ENCODE measurements at places on chromosomes 3 and 15.

DNA sequence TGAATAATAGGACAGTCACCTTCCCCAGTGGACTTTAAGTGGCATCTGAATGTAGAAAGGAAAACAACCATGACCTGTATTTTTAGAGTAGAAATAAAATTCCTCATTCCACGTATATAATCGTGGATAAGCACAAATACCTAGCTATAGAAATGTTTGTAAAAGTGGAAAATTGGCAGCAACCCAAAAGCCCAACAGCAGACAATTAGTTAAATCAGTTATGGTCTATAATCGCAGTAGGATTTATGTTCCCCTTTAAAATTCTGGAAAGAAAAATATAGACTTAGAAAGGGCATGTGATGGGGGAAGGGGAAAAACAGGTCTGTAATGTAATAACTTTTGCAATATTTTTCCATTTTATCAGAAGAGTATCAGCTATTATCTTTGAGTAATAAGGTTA lies 241.9 kb upstream of the ST8SIA2 start:
- no peak for DNase-seq

DNA sequence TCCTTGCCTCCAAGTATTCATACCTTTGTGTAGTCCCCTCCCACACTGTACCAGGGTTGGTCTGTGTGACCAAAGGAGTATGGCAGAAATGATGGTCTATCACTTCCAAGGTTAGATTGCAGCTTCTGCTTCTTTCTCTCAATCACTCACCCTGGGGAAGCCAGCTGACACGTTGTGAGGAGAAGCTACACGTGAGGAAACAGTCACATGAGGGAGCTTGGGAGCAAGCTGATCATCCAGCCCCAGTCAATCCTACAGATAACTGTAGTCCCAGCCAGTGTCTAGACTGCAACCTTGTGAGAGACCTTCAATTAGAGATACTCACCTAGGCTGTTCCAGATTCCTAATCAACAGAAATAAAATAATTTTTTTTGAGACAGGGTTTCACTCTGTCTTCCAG lies 6.2 kb upstream of the ZNF774 start:
- no peak for DNase-seq

- peak; percentile 41 for DNase-seq
Measured at GRCh38 chr3:94115482-94115881, 52.6 kb downstream of the NSUN3 start.

GRCh38 chr3:135000465-135000864 lies 205.4 kb downstream of the EPHB1 start:
- DNase-seq: no peak

DNA sequence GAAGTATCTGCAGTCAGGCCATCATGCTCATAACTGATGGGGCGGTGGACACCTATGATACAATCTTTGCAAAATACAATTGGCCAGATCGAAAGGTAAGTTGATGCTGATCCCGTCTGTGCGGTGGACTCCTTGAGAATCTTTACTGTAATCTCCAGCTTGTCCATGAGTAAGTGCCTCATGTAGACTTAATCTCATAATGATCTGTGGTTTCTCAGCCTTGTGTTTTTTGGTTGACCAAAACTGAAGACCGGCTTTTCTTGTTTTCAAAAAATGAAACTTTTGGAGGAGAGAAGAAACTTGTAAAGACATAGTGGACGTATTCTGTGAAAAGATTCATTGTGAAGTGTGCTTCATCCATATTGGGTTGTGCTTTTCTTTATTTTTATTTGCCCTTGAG lies 285.7 kb downstream of the LRTM1 start:
- DNase-seq: no peak

DNA sequence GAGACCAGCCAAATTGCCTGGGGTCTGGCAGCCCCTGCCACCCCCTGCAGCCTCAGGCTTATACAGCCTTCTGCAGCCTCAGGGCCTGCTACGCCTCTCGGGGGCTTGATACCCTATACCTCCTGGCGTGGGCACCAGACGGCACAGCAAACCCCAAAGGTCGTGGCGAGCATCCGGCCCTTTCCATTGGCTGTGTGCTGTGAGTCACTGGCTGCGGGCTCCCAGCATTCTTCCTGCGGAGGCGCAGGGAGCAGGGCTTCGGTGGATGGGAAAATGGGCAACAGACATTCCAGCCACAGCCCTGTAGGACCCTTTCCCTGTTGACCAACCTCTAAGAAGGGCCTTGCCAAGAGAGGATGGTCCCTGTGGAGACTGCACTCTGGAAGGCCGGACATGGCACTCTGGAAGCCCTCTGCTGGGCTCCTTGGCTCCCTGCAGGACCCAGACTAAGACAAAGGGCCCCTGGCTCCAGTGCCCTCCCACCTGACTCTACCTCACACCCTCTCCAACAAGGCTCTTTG lies 59.6 kb downstream of the ITGA11 start:
- no peak for DNase-seq

- DNase-seq: peak; percentile 88
Measured at GRCh38 chr3:43759297-43759782, 68.6 kb downstream of the ABHD5 start.

GRCh38 chr3:72234391-72234790 lies 449.4 kb upstream of the PROK2 start:
- DNase-seq: peak; percentile 95

DNA sequence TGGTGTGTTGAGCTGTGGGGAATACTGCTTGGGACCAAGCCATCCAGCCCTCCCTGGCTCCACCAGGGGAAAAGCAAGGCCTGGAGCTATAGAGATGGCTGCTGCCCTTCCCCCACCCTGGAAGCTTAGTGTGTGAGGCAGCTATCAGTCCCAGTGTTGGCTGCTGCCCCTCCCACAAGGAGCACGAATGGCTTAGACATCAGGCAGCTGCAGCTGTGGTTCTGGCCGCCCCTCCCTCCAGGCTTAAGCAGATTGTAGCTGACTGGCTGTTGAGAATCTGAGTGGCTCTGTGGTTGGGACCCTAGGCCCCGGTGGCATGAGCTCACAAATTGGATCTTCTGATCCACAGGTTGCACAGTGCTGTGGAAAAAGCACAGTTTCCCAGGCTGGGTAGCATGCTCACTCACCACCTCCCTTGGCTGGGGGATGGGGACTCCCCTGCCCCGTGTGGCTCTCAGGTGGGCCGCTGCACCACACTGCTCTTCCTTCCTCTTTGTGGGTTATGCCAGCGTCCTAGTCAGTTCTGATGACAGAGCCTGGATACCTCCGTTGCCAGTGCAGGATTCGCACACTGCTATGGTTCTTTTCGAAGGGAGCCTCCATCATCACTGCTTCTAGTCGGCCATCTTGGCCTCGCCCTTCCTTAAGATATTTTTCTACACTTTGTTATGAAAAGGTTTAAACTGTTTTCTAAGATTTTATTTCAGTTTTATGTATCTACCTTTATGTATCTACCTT lies 21.2 kb upstream of the SUCNR1 start:
- DNase-seq: no peak

DNA sequence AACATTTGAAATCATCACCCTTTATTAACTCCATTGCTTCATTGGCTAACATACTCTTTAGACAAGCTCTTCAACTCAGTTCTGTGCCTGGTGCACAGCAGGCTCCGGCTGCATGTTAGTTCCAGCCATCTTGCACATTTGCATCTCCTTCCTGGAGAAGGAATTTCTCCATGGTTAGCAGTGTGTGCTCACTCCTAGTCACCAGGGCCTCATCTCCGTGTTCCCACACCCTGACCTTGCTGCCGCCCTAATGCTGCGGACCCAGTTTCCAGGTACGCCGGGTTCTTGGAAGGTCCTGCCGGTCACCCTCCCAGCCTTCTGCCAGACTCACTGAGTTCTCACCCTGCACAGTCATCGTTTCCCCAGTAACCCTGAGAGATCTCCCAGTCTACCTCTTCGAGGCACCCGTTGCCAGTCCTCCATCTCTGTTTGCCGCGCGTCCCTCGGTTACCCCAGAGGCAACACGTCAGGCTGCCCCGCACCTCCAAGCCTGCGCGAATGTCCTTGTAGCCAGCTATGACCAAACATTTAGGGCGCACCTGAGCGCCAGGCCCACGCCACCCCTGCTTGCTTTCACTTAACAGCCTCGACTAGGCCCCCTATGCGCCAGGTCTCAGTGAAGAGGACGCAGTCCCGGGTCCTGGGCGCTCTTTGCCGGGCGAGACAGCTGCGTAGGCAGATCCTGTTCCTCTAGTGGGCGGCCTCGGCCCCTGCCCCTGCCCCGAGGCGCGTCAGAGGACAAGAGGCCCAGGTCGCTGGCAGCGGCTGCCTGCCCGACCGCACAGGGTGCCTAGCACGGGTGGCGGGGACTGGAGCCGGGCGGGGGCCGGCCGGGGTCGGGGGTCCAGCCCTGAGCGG lies 747 bp upstream of the ZNF592 start:
- DNase-seq: peak; percentile 64

- DNase-seq: no peak
Measured at GRCh38 chr15:75358771-75359536, 9.5 kb downstream of the MAN2C1 start.

GRCh38 chr15:57345584-57345983 lies 30.7 kb upstream of the CGNL1 start:
- DNase-seq: peak; percentile 11

- DNase-seq: peak; percentile 41
Measured at GRCh38 chr3:192816351-192816750, 89.0 kb upstream of the FGF12 start.

GRCh38 chr3:15647611-15648167 lies 46.1 kb downstream of the BTD start:
- DNase-seq: peak; percentile 67

GRCh38 chr3:65595222-65596028 lies 443.3 kb downstream of the MAGI1 start:
- DNase-seq: no peak

- no peak for DNase-seq
Measured at GRCh38 chr3:31462050-31462569, 70.6 kb upstream of the STT3B start.

DNA sequence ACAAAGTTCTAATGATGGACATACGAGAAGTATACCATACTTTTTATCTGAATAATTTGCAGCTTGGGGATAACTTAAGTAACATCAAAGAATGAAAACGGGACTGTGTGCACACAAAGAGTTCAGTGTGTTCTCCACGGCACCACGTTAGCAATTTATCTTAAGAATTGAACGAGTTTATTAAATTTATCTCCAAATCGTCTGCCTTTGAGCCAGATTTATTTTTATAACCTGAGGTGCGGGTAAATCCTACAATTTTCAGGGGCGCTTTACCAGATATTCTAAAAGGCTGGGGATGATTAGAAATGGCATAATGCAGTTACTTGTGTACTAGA lies 3.5 kb downstream of the CHD2 start:
- DNase-seq: no peak

- no peak for DNase-seq
Measured at GRCh38 chr15:51620641-51621040, 1.9 kb downstream of the DMXL2 start.

GRCh38 chr15:73575636-73576247 lies 57.4 kb downstream of the NPTN start:
- no peak for DNase-seq

GRCh38 chr15:48388016-48388851 lies 57.0 kb downstream of the DUT start:
- DNase-seq: peak; percentile 27

- no peak for DNase-seq
Measured at GRCh38 chr3:178735032-178735674, 198.9 kb downstream of the KCNMB2 start.

DNA sequence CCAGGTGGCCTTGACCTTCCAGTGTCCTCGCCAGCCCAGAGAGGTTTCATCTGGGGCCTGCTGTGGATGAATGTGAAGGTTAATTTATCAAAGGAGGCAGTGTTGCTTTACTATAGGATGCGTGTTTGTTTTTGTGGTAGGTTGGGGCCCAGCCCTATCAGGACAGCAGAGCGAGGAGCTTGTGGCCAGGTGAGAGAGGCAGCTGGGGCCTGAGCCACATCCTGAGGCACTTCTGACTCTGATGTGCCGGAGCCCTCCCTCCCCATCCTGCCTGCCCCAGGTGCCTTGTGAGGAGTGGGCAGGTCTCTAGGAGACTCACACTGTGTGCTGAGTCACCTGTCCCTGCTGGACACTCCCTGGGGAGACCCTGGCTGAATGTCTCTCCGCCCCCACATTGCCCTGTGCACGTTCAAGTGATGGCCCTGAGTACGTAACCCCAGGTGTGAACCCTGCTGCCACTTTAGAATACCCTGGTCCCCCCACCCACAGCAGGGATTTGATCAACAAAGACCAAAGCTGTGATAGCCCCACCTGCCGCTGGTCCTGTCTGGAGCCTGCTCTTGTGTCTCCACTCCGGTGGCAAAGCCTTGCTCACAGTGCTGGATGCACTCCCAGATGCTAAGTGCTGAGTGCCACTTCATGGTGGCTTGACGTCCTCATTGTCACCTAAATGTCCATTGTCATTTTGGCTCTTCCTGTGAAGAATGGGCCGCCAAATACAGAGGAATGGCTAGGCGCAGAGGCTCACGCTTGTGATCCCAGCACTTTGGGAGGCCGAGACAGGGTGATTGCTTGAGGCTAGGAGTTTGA lies 16.0 kb downstream of the FBLN2 start:
- no peak for DNase-seq

GRCh38 chr15:32643907-32644445 lies 2.5 kb downstream of the SCG5 start:
- no peak for DNase-seq

GRCh38 chr3:107662124-107662507 lies 139.4 kb downstream of the BBX start:
- peak; percentile 51 for DNase-seq

DNA sequence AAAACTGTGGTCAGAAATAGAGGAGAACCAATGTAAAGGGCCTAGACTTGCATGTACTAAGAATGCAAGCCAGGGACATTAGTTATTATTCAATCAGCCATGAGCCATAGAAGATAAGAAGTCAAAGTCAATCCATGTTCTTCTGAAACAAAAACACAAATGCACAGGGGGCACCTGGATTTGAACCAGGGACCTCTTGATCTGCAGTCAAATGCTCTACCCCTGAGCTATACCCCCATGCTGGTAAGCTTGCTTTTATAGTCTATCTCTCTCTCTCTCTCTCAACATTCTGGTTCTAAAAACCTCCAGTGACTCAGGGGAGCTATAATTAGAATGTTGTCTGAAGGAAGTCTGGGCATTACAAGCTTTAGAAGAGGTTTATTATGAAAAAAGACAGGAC lies 85.6 kb upstream of the ACP3 start:
- DNase-seq: peak; percentile 22

DNA sequence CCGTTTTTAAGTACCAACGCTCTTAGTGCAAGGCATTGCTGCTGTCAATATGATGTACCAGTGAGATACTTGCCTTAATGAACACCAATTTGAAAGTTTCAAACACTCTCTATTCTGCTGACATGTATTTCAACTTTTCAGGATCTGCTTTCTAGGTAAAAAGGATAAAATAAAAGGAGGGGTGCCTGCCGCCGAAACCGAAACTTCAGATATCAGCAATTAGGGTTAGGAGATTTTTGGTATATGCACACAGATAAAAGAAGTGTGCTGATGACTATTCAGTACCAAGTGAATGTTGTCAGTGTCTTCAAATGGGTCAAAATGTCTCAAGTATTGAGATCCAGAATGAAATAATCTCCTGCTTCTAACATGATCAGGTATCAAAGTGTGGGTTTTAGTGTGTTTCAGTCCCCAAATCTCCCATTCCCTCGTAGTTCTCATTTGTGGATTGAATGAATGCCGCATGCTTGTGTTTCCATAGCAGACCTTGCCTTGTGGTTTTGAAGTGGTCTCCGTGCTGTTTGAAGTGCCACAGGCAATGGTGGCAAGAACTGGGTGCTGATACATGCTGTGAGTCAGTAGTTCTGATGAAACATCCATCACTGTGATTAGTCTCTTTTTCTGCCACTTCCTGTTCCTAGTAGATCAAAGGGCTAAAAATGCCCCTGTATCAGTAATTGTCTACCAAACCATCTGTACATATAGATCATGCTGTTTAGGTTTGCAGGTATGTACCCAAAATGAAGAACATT lies 22.5 kb downstream of the CHST14 start:
- no peak for DNase-seq

Data from AG08395 (cell line).